ENCODE measurements at places on chromosomes 4 and X.

GRCh38 chrX:50721764-50722521 is 92.1 kb downstream of the SHROOM4 start:
- DNase-seq, result no peak

DNA sequence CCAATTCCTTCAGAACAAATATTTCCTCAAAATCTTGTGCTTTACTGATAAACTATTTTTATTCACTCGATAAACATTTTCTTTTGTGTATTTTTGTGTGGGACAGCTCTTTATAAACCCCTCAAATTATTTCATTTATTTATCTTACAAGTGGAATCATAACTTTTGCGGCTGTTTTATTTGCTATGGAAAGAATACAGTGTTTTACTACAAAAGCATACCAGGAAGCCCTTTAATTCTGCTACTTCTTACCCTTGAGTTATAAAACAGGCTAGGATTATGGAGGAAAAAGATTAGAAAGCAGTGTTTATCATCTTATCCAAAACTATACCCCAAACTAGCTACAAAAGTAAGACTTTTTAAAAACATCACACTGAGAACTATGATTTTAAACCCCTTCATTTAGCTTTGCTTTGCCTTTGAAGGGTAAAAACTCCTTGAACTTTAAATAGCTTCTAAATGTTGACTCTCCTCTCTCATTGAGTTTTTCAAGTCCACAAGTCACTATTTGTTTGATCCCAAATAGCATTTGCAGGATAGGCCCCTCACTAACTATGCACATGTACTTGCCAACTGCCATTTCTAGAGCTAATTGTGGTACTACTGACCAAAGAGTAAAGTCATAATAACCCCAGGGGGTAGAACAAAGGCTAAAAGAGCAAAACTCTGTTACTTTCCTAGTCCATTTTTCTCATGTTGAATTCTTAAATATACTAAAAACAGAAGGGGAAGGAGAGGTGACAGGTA is 45.8 kb upstream of the SGMS2 start:
- DNase-seq, result no peak

- no peak for DNase-seq
Measured at GRCh38 chrX:66625525-66625924, 13.4 kb downstream of the EDA2R start.

DNA sequence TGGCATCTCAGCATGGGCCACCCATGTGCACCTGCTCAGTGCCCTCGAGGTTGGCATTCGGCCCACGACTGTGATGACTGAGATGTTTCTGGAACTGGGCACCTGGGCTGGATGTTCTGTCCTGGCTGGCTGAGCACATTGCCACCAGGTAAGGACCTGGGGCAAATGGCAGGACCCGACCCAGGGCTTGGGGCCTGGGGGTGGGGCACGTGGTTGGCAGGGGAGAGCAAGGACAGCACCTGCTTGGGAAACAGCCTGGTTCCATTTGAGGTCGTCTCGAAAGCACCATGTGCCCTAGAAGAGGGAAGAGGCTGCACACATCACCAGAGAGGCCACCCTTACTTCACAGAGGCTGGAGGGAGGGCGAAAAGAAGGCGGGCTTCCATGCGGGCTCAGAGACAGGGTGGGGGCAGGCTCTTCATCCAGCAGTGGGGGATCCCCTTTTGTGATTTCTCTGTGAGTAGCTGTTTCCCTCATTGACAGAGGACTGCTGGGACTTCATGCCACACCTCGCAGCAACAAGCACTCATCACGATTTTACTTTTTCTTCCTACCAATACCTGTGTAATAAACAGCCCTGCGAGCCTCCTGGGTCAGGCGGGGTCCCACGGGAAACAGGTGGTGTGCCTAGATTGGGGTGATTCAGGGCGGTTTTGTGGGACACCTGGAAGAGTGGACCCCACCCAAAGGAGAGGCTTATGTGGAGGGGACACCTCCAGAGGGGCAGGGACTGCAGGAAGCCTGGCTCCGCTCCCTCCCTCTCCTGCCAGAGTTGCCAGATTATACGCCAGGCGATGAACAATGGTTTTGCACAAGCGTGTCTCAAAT is 12.0 kb downstream of the TMEM187 start:
- DNase-seq, result no peak

GRCh38 chr4:6747294-6748051 is 31.5 kb downstream of the BLOC1S4 start:
- DNase-seq, result no peak

- no peak for DNase-seq
Measured at GRCh38 chr4:118865091-118865708, 23.5 kb upstream of the SYNPO2 start.

DNA sequence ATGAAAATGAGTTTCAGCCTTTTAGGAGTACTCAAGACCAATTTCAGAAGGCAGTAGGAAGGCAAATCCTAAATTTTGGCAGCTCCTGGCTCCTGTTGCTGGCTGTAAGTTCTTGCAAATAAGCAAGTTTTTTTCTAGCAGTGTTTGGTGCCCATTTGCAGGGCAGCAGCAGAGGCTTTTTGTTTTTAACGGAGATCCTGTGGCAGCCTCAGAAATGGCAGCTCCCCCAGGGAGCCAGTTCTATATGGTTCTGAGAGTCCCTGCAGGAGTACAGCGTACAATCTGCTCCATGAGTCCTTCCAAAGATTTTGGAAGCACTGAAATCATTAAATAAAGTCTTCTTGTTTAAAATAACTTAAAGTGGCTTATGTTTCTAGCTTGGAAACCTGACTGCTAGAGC is 171.9 kb downstream of the NDST4 start:
- no peak for DNase-seq

- DNase-seq, result no peak
Measured at GRCh38 chr4:90855111-90855510, 727.9 kb downstream of the CCSER1 start.

GRCh38 chr4:16111533-16111932 is 27.7 kb upstream of the PROM1 start:
- DNase-seq, result no peak

DNA sequence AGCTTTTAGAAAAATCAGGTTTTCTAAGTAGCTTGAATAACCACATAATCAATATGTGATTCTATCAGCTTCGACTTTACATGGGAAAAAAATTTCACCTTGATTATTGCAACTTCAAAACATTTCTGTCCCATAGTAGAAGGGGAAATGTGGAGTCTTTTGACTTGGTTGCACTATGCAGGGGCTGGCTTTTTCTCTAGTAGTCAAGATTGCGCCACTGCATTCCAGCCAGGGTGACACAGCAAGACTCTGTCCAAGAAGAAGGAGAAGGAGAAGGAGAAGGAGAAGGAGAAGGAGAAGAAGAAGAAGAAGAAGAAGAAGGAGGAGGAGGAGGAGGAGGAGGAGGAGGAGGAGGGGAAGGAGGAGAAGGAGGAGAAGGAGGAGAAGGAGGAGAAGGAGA is 84.9 kb downstream of the MAML3 start:
- DNase-seq, result no peak

GRCh38 chr4:66404141-66404540 is 733.9 kb upstream of the EPHA5 start:
- DNase-seq, result no peak

GRCh38 chr4:168309781-168310180 is 8.8 kb downstream of the DDX60 start:
- no peak for DNase-seq

DNA sequence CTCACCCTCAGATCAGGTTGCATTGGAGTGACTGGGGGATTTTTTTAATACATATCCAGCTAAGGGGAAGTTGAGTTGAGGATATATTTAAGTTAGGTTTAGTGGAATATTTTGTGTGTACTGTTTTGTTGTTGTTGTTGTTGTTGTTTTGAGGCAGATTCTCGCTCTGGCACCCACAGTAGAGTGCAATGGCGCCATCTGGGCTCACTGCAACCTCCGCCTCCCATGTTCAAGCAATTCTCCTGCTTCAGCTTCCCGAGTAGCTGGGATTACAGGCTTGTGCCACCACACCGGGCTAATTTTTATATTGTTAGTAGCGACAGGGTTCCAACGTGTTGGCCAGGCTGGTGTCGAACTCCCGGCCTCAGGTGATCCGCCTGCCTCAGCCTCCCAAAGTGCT is 38.6 kb upstream of the ATP6AP2 start:
- no peak for DNase-seq

DNA sequence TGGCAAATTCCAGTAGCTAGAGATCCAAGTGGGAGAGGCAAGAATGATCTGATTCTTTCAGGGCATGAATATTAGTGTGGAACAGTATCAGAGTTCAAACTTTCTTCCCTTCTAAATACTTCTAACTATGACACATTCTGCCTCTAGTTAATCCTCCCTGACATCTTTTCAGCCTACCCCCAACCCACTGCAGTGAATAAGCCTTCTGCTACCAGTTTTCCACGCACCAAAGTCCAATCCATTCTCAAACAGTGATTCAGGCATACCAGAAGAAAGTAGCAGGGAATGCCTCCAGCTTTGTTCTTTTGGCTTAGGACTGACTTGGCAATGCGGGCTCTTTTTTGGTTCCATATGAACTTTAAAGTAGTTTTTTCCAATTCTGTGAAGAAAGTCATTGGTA is 155.4 kb upstream of the FTHL17 start:
- no peak for DNase-seq

DNA sequence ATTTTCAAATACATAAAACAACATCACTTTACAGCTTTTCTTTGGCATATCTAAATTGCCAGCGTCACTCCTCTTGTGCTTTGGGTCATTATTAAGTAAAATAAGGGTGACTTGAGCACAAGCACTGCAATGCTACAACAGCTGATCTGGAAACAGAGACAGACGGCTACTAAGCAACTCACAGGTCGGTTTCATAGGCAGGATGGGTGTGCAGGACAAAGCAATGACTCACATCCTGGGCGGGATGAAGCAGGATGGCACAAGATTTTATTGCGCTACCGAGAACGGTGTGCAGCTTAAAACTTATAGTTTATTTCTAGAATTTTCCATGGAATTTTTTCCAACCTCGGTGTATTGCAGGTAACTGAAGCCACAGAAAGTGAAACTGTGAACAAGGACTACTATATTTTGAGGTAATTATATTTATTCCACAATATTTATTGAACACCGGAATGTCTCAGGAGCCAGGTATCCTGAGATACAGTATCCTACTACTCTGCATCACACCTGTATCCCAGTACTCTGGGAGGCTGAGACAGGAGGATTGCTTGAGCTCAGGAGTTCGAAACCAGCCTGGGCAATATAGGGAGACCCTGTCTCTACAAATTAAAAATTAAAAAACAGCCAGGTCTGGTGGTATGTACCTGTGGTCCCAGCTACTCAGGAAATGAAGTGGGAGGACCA is 215.5 kb downstream of the APBB2 start:
- no peak for DNase-seq

DNA sequence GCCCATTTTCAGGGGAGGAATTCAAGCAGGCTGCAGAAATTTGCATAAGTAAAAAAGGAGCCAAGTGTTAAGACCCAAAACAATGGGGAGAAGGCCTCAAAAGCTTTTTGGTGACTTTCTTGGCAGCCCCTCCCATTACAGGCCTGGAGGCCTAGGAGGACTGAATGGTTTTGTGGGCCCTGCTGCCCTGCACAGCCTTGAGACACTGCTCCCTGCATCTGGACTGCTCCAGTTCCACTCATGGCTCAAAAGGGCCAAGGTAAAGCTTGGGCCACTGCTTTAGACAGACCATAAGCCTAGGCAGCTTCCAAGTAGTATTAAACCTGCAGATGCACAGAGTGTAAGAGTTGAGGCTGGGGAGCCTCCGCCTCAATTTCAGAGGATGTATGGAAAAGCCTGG is 501.6 kb downstream of the MID1IP1 start:
- no peak for DNase-seq

DNA sequence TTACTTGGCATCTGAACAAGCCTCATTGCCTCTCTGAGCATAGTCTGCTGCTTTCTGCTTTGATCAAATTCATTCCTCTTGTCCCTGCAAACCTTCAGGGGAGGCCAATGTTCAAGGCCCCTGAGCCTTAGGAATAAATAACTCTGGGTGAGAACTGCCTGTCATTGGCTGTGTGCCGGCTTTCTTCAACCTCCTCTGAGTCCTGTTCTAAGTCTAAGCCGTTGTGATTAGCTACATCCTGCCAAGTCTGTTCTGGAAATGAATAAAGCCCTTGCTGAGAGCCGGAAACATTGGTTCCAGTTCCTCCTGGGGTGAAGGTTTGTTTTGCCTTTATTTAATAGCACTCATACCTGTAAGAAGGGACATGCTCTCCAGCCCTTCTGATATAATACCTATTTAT is 13.8 kb downstream of the RNF4 start:
- DNase-seq, result no peak

GRCh38 chr4:24104158-24104565 is 214.3 kb upstream of the PPARGC1A start:
- no peak for DNase-seq

DNA sequence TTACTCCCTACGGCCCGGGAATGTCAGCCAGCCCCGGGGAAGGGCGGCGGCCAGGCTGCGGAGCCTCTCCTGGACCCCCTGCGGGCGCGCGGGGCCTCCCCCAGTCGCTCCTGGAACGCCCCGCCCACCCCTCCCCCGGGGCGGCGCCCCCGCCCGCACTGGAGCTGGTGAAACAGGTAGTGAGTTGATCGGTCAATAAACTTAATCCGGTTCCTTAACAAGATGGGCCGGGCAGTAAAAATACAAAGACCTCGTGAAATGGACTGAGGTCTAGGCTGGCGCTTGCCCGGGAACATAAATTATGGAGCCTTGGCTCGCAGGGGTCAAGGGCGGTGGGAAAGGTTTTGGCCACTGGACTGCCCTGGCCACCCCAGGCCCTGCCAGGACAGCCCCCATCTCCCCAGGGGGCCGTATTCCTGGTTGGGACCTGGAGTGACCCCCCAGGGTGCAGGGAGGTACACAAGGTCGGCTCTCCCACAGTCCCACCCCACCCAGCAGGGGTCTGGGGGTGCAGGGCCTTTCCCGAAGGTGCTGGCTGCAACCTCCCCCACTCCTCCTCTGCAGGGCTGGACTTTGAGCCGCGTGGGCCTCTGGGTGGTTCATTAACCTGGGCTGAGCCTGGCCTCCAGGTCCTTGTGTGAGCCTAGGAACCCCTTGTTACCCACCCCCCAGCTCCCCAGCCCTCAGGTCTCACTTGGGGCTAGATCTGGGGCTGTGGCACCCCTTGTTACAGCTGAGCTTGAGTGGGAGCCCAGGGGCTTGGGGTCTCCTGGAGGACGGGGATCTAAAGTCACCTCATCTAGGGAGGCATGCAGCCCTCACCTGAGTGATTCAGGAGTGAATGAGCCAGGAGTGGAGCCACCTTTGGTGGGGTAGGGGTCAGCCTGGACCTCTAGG is 2.5 kb downstream of the FGFR3 start:
- no peak for DNase-seq

DNA sequence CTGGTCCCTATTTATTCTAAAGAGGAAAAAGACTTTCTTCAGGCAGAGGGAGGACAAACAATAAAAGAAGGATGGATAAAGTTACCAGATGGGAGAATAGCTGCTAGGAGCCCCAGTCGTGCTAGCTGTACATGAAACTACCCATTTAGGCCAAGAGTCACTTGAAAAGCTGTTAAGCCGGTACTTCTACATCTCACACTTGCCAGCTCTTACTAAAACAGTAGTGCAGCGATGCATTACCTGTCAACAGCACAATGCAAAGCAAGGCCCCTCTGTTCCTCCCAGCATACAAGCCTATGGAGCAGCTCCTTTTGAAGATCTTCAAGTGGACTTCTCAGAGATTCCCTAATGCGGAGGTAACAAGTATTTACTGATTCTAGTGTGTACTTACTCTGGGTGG is 1138.8 kb downstream of the ARAP2 start:
- no peak for DNase-seq

- DNase-seq, result no peak
Measured at GRCh38 chrX:31190221-31190975, 118.6 kb upstream of the FTHL17 start.

- no peak for DNase-seq
Measured at GRCh38 chr4:173835903-173836302, 305.9 kb upstream of the HAND2 start.

- no peak for DNase-seq
Measured at GRCh38 chrX:20325786-20326388, 59.2 kb upstream of the RPS6KA3 start.

GRCh38 chr4:157978680-157979361 is 194.0 kb downstream of the GASK1B start:
- DNase-seq, result no peak
